Activated CD8-positive, alpha-beta memory T cell treated with anti-CD3 and anti-CD28 coated beads for 1 hour (primary cell): ENCODE measurements at places on chromosomes 2 and 18.

DNA sequence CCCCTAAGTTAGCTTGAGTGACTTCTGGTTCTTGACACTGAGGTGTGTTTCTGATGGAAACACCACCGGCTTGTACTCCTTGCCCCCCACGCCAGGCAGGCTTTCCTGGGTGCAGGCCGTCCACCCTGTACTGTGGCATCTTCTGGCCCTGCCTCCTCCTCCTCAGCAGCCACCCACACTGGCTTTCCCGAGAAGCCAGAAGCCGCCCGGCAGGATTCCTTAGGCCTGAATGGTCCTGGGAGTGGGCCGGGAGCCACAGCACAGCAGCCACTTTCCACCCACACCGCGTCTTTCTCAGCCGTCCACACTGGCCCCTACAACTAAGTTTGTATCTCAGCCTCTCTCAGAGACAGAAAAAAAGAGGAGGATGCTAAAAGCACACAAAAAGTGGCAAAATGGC is 2.1 kb upstream of the HSBP1L1 start:
- no peak for DNase-seq

- no peak for DNase-seq
Observed at GRCh38 chr2:17557596-17557995, 17.1 kb downstream of the VSNL1 start.

DNA sequence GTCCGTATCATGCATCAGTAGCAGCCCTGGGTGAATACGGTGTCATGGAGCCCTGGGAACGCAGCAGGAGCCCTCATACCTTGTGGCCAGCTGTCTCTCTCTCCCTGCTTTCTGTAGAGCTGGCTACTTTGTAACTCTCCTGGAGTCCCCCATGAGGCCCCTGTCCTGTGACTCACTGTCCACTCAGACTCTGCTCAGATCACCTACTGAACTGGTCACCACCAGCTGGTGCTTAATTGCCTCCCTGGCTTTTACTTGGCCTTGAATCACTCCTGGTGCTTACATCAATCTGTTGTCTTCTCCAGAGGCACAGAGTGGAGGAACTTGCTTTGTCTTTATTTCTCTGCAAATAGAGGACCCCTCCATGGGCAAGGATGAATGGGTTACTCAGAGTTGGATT is 172.7 kb downstream of the HRH4 start:
- no peak for DNase-seq

DNA sequence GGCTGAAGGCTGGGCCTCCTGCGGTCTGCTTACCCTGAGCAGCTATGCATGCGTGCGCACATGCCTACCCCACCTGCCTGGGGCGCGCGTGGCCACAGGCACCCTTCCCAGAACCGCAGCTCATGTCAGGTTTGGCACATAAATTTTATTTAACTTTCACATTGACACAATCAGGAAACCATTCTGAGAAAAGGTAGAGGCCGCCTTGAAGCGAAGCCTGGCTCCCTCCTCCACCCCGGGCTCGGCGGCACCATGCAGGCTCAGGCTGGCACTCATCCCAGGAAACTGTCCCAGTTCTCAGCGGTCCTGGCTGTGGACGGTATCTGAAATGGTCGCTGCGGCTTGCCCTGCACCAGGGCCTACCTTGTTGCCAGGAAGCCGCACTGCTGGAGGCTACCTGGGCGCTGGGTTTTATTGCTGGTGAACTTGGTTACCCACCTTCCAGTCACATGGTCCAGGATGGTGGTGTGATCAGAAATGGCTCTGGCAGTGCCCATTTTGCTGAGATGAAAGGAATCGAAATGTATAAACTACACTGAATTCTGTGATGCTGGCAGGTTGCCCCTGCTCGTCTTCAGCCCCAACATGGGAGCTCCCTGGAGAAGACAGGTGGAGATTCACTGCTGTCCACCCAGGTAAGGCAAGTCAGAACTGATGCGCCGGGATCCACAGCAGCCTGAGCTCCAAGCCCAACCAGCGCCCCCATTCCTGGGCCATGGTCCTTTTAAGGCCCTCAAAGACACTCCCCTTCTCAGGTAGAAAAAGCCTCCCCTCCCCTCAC is 25.5 kb downstream of the CHST10 start:
- no peak for DNase-seq
